ENCODE measurements at places on chromosomes 2 and 18.
A peak's percentile ranks its signal among the peaks of the same experiment; 100 is the strongest.

DNA sequence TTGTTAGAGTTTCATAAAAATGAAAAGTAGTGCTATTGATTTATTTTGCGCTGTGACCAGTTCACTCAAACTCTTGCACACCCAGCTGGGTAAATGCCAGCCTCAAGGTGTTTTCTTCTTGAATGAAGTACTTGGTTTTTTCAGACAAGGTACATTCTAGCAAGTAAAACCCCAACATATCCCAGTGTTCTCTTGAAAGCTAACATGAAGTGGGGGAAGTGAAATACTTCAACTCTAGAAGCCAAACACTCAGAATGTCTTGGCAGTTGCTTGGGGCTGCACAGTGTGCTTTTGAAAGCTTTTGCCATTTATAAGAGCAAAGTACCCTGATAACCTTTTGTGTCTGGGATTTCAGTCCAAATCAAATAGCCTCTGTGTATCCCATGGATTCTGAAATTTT is 13.4 kb downstream of the NPAS2 start:
- DNase-seq, result no peak

DNA sequence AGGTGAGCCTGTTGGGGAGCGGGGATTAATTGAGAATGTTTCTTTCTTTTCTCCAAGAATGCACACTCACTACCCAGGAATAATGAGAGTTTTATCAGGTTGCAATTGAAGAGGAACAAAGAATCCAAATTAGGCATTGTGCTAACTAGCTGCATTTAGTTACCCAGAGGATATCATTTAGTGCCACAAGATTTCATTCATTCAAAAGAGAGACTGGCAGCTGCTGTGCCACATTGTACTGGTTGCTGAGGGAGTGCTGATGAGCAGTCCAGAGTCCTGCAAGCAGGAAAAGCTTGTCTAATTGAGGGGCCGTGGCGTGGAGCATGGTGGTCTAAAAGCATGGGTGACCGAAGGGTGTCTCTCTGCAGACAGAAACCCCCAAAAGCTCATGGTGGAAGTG is 97.6 kb downstream of the CTAGE1 start:
- no peak for DNase-seq

GRCh38 chr2:19712850-19713249 is 188.9 kb downstream of the TTC32 start:
- DNase-seq, result no peak

GRCh38 chr2:68060652-68061051 is 2.2 kb downstream of the C1D start:
- no peak for DNase-seq

DNA sequence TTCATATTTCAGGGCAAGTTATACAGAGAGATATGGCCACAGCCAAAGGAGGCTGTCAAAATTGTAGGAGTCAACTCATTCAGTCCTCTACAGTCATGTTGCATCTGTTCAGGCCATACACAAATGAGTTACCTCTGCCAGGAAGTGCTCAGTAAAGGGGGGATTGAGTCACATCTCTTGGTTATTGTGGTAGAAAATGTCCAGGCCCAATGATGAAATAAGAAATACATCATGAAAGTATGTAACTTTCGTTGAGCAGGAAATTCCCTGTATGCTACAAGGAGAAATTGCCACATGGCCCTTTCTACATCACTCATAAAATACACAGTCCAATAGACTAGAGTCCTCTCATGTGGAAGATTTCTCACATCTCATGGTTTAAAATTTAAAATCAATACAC is 103.9 kb upstream of the COL3A1 start:
- no peak for DNase-seq

DNA sequence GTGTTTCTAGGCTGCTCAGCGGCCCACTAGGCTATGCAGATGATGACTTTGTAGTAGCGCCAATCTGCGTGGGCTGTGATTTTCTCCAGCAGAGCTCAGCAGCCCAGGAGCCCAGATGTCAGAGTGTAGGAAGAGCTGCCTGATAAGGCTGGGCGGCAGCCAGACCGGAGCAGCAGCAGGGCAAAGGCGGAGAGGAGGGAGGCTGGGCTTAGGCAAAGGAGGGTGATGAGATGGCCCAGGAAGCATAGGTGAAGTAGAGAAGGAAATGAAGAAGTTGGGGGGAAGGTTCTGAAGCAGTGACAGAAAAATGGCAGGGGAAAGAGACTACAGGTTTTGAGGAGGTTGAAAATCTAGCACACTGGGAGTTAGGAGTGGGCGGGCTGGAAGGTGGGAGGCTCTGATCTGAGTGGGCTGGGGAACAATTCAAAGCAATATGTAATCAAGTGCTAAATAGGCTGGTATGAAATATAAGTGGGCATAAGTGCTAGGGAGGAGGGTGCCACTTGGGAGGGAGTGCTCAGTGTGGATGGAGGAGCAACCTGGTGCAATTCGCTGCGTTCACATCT is 50.6 kb upstream of the STPG4 start:
- DNase-seq, result no peak

- no peak for DNase-seq
Observed at GRCh38 chr2:123563515-123563914, 461.6 kb upstream of the CNTNAP5 start.

DNA sequence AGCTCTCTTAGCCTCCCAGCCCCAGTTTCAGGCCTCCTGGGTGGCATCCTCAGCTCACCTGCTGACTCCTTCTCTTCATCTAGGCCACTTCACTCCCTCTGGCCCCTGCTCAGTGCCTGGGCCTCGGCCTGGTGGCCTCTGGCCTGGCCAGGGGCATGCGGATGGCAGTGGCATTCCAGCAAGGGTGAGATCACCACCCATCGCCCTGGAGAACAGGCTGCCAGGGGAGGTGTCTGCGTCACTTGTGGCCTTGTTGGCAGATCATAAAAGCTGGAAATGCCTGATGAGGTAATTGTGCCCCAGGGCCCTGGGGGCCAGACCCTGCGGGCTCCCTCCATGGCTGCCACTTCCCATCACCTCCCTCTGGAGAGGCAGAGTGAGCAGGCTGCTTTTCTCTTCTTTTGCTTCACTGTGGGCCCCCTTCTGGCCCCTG is 72.5 kb upstream of the SMAD2 start:
- DNase-seq, result peak; percentile 86

- no peak for DNase-seq
Observed at GRCh38 chr2:187208199-187208785, 239.8 kb downstream of the CALCRL start.

DNA sequence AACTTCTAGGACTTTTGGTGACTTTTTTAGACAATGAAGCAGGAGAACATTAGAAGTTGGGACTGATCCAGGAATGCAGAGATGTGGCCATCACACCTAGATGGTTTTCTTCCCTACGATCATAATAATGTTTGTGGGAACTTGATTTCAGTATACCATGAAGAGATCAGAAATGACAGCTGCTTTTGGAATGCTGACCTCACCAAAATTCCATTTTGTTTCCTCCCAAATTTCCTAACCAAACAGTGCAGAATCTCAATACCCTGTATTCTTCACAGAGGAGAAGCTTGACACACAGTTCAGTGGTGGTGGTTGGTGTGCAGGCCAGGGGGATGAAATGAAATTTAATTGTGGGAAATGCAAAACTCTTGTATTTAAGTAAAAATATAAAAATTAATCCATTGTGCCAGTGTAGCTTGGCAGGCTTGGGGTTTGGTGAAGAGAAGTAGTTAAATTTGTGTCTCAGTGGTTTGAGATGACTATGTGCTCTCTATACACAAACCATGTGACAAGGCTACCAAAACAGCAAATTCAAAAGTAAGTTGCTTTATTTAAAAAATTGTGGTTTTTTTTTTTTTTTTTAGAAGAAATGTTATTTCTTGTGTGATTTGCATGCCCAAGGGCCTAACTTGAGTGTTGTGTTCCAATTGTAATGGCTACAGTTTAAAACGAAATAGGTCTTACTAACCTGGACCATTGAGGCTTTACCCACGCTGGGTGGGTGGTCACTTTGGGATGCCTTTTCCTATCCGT is 252.4 kb downstream of the LPIN1 start:
- DNase-seq, result no peak

GRCh38 chr2:154133823-154134222 is 262.1 kb downstream of the GALNT13 start:
- no peak for DNase-seq

- no peak for DNase-seq
Observed at GRCh38 chr2:10202131-10202665, 79.7 kb downstream of the RRM2 start.

GRCh38 chr2:237591141-237591881 is 777 bp upstream of the RAB17 start:
- no peak for DNase-seq

- DNase-seq, result no peak
Observed at GRCh38 chr18:49699303-49699702, 114.0 kb downstream of the ACAA2 start.

GRCh38 chr2:217248312-217248935 is 388.6 kb upstream of the TNP1 start:
- no peak for DNase-seq

DNA sequence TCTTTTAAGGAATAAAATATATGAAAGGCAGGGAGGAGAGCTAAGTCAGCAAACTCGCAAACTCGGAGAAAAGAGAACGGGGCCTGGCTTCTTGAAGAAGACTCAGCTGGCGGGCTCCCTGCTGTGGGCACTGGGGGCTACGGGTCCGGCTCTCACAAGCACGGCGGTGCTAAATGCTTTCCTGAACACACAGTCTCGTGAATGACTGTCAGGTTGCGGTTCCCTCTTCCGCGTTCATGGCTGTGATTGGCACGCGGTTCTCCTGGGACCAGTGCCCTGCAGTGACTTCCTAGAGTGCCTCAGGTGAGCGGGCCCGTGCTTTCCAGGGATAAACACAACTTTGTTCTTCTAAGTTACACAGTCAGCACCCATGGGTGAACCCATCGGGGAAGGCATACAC is 208.4 kb downstream of the HDAC4 start:
- DNase-seq, result no peak
